NCI-H1436 (cell line): ENCODE measurements at places on chromosomes 11 and 22.
A peak's percentile ranks its signal among the peaks of the same experiment; 100 is the strongest.

DNA sequence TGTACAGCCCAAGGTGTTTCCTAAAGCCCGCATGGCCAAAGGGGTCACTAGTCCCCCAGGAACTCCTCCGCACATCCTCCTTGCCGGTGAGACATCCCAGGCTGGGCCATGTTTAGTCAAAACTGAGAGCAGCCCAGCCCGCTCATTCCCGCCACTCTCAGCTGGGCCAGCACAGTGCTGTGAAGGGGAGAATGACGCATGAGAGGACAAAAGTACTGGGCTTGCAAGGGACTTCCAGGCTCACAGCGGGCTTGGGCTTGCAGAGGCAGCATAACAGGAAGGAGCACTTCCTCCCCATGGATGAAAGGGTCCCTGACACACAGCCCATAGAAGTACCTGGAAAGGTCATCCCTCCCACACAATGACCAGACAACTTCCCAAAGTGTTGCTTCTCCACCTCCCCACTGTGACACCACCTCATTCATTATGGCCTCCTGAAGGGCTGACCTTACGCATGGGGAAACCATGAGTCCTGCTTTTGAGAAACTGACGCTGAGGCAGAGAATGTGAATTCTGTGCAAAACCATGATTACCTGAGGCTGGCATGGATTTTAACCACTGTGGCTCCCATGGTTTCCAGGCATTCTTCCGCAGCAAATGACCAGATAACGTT lies 19.1 kb downstream of the ETS1 start:
- no peak for DNase-seq

GRCh38 chr11:61639816-61640443 lies 40.3 kb upstream of the DAGLA start:
- no peak for DNase-seq

GRCh38 chr11:19697721-19698121 lies 14.9 kb upstream of the NAV2 start:
- DNase-seq: no peak

GRCh38 chr11:112166562-112166961 lies 610 bp upstream of the TEX12 start:
- DNase-seq: no peak

- DNase-seq: no peak
Observed at GRCh38 chr22:35887296-35887875, 141.2 kb downstream of the RBFOX2 start.

DNA sequence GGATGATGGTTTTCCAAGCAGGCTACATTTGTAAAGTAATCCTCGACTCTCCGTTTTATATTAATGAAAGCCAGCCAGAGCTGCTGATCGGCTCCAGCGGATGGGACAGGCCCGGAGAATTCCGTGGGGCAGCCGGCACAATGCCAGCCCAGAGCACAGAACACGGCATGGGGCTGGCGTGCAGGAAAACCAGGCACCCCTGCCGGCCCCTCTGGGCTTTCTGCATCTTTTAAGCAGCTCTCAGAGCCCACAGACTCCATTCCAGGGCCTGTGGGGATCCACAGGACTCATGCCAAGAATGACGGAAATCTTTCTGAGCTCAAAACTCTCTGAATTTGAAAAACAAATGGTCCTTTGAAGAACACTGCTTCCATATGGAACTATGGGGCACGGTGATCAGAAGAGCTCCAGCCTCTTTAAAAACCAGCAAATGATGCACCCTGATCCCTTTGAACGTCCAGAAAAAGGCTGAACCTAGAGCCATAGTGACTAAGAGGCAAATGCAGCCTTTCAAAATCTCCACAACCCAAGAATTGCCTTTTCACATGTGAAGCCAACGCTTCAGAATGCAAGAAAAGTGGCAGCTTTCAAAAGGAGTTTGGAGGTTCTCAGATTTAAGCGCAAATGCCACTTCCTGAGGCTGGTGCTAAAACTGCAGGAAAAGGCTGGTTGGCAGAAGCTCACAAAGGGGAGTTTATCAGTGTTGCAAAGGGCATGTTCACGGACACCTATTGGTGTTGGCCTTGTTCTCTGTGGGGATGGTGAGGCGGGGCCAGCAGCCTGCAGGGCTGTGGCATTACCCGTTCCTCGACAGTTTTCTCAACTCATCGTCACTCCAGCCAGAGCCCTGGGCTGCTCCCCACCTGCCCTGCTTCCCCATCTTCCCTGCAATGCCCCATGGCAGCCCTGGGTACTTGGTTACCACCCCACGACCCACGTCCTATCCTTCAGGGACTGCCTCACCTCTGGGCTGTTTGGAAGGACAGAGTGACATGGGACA lies 212.5 kb downstream of the CTTN start:
- DNase-seq: no peak

DNA sequence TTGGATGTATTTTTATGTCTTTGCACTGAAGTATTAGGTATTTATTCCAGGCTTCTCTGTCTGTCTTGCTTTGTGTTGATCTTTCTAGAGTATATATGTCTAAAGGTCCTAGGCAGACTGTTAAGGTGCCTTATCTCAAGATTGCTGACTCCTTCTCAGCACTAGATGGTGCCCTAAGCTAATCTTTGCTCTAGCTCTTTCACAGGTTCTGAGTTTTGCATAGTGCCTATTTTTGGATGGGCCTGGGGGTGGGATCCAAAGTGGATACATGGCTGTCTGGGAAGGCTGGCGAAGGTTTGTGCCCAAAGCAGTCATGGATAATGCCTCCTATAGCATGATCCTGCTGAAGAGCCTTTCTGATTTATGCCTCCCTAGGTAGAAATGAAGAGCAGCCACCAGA lies 154.9 kb downstream of the TRPC6 start:
- DNase-seq: no peak

DNA sequence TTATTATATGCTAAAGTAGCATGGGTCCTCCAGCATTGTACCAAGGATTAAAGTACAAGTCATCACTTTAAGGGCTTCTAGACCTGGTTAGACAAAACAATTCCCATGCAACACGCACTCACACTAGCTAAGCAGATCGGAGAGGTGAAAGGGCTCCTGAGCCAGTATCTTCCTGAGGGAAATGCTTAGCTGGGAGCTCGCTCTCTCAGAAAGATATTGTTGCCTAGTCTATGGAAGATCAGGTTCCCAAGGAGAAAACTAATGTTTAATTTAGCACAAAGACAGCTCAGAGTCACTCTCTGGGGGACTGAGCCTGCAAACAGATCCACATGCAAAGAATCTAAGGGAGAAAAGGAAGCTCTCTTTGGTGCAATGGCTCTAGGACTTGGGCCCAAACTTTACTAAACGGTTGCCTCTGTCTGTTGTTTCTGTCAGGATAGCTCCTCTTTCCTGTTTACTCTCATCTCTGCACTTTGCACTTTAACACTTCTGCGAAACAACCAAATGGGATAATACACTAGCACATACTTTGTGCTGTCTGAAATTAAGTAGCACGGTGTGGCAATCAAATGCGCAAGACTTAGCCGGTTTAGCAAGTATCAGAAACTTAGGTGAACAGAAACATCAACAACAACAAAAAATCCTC lies 10.7 kb downstream of the MAML2 start:
- DNase-seq: no peak

- DNase-seq: peak; percentile 33
Observed at GRCh38 chr22:23212061-23213021, 32.0 kb downstream of the BCR start.

GRCh38 chr11:86941077-86941870 lies 13.9 kb downstream of the FZD4 start:
- DNase-seq: no peak

DNA sequence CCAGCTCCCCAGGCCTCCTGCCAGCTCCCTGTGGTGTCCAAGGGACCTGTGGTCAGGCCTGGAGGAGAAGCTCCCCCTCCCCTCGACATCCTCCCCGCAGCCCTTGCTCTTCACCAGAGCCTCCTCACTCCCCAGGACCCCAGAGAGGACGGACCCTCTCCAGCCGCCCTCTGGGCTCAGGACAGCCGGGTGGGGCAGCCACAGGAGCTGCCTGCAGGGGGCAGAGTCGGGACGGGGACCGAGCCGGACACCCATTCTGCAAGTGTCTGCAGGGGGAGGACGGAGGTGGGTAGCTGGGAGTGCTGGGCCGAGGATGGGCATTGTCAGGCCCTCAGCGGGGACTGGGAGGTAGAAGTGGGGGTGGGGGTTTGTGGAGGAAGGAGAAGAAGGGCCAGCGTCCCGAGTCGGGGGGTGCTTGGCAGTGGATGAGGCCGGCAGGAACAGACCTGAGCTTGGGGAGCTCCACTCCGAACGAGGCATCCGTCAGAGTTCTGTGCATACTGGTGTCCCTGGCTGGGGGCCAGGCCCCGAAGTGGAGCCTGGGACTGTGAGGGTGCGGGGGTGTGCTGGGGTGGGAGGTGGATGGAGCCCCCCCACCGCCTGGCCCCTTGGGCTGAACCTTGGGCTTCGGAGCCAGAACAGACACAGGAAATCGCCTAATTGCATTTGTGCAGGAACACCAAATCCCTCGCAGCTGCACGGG lies 15.2 kb downstream of the PRR33 start:
- DNase-seq: no peak

GRCh38 chr11:79419120-79419519 lies 21.7 kb downstream of the TENM4 start:
- no peak for DNase-seq

GRCh38 chr22:36291831-36292740 lies 39.2 kb downstream of the APOL1 start:
- no peak for DNase-seq

GRCh38 chr11:3049430-3050243 lies 7.6 kb downstream of the CARS1 start:
- DNase-seq: no peak

- DNase-seq: no peak
Observed at GRCh38 chr11:26162291-26162690, 169.6 kb upstream of the ANO3 start.

- no peak for DNase-seq
Observed at GRCh38 chr11:33949252-33949913, 57.5 kb upstream of the LMO2 start.

DNA sequence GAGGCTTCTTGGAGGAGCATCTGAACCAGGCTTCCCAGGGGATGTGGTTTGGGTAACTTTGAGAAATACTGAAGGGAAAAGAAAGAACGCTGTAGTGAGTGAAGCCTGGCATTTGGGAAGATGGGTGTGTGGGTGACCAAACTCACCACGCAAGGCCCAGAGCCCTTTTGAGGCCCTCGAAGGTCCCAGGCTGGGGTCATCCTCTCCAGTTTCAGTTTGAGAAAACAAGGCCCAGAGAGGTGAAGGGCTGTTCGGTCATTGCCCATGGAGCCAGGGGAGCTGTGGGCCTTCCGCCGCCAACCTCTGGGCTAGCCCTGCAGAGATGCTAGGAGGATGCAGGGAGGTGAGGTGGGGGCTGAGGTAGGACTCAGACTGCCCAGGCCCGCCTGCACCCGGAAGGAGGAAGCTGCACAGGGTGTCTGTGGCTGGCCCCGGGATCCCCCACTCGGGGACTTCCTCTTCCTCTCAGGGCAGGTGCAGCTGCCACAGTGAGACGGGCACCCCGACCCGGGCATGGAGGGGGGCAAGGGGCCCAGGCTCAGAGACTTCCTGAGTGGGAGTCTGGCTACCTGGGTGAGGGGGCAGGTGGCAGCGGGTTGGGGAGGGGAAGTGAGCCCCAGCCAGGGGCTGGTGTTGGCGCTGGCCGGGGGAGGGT lies at the start of gene CCDC88B:
Gene CCDC88B (plus strand): TSS at position 451 of the 655 bp plus-strand sequence. CDS start 63 bp downstream, at position 514.
- no peak for DNase-seq

GRCh38 chr11:26331911-26332571 lies at the start of gene ANO3:
ANO3 (plus strand) TSS chr11:26332130; CDS start chr11:26332276, 146 bp downstream.
- peak; percentile 40 for DNase-seq

GRCh38 chr11:66543263-66544107 lies 2.4 kb downstream of the ZDHHC24 start:
- DNase-seq: no peak

- no peak for DNase-seq
Observed at GRCh38 chr11:638631-639331, 1.7 kb downstream of the DRD4 start.

DNA sequence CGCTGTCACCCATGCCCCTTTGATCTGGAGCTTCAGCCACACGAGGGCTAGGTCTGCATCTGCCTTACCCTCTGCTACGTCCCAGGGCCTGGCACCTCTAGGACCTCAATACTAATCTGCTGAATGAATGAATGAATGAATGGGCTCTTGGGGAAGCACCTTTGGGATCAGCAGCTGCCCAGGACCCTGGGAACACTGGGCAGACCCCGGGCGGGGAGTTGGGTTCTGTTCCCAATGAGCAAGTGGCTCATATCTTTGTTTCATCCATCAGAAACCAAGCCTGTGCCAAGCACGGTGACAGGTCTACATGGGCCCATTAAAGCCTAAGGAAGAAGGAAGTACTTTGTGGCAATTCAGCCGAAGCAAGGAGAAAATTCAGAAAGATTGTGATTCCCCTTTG lies 41.5 kb upstream of the SHISAL1 start:
- no peak for DNase-seq

- no peak for DNase-seq
Observed at GRCh38 chr22:44546686-44547310, 48.8 kb upstream of the RTL6 start.

- peak; percentile 37 for DNase-seq
Observed at GRCh38 chr11:133064152-133064877, 468.0 kb downstream of the OPCML start.

DNA sequence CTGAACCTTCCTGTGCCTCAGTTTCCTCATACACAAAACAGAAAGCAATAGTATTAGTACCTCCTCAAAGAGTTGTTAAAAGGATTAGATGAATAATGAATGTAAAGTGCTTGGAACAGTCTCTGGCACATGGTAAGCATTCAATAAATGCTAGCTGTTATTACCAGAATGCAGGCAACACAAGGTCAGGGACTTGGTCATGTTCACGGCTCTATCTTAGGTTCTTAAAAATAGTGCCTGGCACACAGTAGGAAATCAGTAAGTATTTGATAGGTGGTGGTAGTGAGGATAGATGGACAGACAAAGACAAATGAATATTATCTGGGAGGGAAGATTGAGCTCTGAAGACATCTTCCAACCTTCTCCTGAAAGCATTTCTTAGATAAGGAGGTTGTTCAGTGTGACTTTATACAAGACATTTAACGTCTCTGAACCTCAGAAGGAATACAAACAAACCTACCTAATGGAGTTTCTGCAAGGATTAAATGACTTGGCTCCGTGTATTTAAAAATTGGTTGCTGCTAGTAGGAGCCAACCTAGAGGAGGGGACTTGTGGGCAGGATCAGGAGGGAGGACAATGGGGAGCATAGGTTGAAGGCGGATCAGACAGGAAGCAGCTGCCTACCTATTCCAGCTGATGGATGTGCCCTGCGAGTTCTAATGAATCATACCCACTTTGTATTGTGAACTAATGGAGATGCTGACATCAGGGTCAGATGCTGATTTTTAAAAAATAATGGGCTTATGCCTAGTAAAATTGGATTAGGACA lies 94.1 kb downstream of the DBX1 start:
- DNase-seq: no peak

- no peak for DNase-seq
Observed at GRCh38 chr11:66495401-66495854, 15.0 kb upstream of the BBS1 start.

- DNase-seq: no peak
Observed at GRCh38 chr11:63920126-63920938, 3.4 kb upstream of the RCOR2 start.
